ENCODE measurements at places on chromosomes 2 and 18.

DNA sequence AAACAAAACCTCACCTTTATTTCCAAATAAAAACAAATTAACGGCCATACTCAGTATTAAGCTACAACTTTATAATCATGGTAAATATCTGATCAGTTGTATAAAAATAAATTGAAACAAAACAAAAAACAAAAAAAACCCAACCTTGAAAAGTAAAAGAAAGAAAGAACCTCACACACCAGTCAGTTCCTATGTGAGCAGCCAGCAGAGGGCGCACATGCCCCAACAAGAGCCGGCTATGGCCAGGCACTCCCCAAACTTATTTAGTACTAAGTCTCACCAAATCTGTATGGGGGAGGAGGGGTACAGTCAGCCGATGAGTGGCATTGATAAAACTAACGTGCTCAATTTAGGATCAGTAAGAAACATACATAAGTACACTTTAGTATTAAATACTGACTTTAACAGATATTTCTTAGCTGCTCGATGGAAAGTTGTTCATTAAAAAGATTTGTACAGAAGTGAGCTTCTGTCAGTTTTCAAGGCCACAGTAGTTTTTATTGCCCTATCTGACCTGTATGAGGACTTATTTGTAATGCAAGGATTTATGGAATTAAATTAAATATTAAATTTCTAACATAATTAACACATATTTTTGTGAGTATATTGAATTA, 172.6 kb downstream of the TCF4 start:
- DNase-seq = peak; percentile 87

DNA sequence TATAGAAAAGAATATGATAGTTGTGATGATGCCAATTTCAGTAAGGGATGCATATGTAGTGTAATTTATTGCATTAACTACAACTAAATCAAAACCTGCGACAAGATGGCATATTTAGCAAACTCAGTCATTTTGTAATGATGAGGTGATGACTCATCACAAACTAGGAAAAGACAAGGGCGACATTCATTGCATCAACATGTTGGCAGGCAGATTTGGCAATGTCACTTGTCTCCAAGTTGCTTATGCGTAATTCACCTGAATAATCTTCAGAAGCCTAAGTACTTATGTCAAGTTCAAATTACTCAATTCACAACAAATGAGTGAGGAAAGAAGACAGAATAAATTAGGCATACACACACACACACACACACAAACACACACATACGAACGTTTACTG, 273.2 kb upstream of the RGPD4 start:
- DNase-seq = no peak

DNA sequence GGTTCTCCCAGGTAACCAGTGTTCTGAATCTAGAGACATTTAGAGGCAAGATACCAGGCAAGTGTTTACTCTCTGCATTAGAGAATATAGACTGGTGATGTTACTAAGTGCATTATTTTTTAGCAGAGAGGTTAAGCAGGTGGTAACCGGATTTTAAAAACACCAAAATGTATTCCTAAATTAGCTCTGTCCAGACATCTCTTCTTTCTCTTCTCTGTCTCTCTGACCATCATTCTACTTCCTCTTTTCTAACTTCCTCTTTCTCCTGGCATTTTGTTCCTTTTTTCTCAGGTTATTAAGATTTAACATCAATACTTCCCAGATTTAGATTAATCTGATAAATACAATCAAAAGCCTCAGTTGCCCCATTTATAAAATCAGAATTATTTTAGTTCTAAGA, 31.7 kb upstream of the DYNC1I2 start:
- no peak for DNase-seq

GRCh38 chr2:43169987-43170386, 56.4 kb downstream of the ZFP36L2 start:
- DNase-seq = peak; percentile 36

DNA sequence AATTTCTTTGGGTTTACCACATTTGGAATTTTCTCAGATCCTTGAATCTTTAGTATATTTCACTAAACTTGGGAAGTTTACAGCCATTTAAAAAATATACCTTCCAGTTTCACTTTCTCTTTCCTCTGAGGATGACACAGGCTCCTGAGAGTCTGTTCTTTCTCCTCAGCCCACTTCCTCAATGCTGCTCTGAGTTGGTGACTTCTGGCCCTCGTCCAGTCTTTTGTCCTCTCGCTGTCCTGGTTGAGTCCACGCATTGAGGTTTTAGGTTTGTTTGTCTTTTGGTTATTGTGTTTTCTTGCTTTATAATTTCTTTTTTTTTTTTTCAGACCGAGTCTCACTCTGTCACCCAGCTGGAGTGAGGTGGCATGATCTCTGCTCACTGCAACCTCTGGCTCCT, 40.7 kb upstream of the GALR1 start:
- DNase-seq = no peak

- no peak for DNase-seq
Observed at GRCh38 chr18:79010802-79011201, 31.2 kb downstream of the SALL3 start.
